A673 (cell line): ENCODE measurements at places on chromosomes 6 and 20.
A peak's percentile ranks its signal among the peaks of the same experiment; 100 is the strongest.

DNA sequence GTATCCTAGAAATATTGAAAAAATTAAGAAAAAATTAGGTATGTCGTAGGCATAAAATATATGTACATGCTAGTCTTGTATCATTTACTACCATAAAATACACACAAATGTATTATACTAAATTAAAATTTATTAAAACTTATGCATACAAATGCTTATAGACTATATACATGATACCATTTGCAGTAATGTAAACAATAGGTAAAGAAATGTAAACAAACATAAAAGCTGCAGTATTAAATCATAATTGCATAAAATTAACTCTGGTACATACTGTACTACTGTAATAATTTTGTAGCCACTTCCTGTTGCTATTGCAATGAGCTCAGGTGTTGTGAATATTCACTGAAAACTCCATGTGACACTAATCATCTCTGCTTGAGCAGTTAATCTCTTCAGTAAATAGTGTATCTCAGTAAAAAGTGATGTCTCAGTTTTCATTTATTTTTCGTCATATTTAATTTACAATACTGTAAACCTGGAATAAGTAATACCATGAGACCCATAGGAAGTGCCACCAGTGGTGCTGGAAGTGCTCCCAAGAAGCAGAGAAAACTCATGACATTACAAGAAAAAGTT, 29.3 kb downstream of the RALGAPB start:
- no peak overlapping the region for H3K27ac ChIP-seq
- no peak overlapping the region for H3K4me3 ChIP-seq
- no peak for DNase-seq
- H3K4me1 ChIP-seq, result no peaks in the 10 kb centered on the region
- H3K27me3 ChIP-seq, result no peaks in the 10 kb centered on the region

DNA sequence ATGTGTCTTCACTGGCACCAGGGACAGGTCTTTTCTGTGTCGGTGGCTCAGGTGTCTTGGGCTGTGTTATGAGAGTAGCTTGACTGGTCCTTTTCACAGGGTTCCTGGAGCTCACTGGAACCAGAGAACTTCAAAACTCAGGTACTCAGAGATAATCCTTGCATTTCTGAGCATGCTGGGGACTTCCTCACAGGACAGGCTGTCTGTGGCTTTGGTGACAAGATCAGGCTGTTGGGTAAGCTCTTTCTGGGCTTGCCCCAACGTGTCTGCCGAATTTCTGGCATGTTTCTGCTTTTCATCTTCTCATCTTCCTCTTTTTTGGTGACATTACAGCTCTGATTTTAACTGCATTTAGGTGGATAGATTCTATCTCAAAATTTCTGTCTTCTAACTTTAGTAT, 270.0 kb downstream of the CDH26 start:
- no peaks in the 10 kb centered on the region for H3K27me3 ChIP-seq
- no peaks in the 10 kb centered on the region for H3K36me3 ChIP-seq
- no peak for DNase-seq
- no peak overlapping the region for H3K4me3 ChIP-seq
- no peak overlapping the region for H3K27ac ChIP-seq

DNA sequence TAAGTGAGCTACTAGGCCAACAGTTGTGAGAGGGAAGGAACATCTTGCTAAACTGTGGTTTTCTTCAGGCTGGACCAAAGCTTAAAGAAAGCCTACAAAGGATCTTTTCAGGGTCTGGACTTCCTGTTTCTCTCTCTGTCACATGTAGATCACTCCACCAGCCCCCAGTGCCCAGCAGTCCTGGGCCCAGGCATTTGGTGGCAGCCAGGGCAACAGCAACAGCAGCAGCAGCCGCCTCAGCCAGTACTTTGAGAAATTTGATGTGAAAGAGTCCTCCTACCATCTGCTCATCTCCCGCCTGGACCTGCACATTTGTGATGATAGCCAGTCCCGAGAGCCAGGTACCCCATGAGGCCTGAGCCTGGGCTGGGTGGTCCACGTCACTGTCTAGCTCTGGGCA, 44.1 kb downstream of the BLTP3A start:
- DNase-seq, result no peak
- no peak overlapping the region for H3K27ac ChIP-seq
- no peak overlapping the region for H3K4me3 ChIP-seq

DNA sequence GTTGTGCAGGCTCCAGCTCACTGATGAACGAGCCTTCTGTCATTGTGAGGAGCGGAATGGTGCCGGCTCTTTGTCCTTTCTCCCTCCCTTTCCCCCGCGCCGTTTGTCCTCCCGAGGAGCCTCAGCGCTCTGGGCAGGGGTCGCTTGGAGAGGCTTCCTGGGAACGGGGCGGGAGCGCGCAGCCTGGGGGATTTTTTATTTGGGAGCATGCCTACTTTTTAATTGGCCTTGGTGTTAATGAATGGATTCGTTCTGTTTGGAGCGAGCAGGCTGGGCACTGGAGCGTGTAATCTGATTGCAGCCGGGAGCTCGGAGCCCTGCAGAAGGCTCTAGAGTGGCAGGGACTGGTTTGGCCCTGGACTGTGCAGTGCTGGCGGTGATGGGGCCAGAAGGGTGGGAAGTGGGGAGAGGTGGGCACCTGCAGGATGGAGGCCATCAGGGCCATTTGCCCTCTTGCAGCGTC, 118.8 kb downstream of the CDH4 start:
- no peaks in the 10 kb centered on the region for H3K36me3 ChIP-seq
- no peak for DNase-seq
- H3K4me3 ChIP-seq, result peak overlapping the region; percentile 16
- H3K27ac ChIP-seq, result no peak overlapping the region
- peaks cover 7% of the 10 kb centered on the region for H3K4me1 ChIP-seq

DNA sequence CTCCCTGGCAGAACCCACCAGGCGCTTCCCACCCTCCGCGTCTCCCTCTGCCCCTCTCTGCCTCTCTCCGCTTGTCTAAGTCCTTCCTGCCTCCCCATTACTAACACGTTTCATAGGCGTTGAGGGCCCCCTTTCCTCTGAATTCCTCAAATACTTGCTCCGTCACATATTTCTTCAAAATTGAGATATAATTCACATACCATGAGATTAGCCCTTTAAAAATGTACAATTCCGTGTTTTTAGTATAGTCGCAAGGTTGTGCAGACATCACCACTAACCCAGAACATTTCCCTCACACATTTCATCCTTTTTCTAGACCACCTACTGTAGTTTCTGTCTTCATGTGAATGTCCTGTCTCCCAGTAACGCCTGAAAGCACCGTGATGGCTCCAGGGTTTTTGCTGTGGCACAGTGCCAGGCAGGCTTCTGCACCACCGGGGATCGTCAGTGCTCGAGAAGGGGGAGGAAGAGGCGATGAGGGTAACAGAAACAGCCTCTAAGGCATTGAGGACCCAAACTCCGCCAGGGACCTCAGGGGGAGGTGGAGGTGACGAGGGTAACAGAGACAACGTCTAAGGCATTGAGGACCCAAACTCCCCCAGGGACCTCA, 141.9 kb upstream of the SNX9 start:
- H3K4me1 ChIP-seq, result no peaks in the 10 kb centered on the region
- no peaks in the 10 kb centered on the region for H3K36me3 ChIP-seq
- no peak overlapping the region for H3K27ac ChIP-seq
- no peak overlapping the region for H3K4me3 ChIP-seq
- H3K27me3 ChIP-seq, result no peaks in the 10 kb centered on the region
- no peak for DNase-seq

GRCh38 chr6:31285486-31285885, 13.6 kb upstream of the HLA-C start:
- no peaks in the 10 kb centered on the region for H3K36me3 ChIP-seq
- peaks cover 13% of the 10 kb centered on the region for H3K27me3 ChIP-seq
- H3K27ac ChIP-seq, result no peak overlapping the region
- no peaks in the 10 kb centered on the region for H3K4me1 ChIP-seq

DNA sequence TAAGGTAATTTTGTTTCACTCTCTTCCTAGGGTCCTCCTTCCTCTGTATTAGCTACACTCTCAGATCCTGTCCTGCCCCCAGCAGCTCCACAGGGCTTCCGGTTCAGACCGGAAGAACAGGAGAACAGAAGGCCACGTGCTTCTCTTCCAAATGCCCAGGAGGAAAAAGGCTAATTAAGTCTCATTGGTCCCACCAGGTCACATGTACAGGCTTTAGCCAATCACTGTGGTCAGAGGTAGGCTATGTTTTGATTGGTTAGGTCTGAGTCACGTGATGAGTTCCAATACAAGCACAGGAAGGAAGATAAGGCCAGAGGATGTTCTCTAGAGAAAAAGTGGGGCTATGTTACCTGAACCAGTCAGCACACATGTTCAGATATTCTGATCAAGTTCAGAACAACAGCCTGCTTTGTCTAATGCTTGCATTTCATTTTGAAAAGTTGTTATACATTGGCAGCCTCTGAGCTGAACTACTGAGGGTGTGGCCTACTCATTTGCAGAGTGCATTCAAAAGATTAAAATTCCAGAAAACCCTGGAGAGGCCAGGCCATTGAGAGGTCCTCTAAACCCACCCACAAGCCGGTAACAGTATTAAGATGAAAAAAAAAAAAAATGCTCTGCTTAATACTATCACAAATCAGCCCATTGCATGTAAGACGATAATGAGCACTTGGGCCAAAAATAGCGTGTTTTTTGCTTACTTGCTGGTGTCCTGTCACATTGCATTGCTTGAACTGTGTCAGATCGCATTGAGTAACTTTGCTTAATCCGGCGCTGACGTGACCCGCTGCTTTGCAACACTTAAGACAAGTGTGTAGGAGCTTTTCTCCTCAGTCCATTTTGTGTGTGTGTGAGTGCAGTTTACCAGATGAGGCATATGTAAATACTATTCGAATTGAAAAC, 170.3 kb downstream of the TSHZ2 start:
- H3K4me3 ChIP-seq, result no peak overlapping the region
- H3K27ac ChIP-seq, result peak overlapping the region; percentile 72
- H3K4me1 ChIP-seq, result peaks cover 41% of the 10 kb centered on the region
- H3K27me3 ChIP-seq, result no peaks in the 10 kb centered on the region
- H3K36me3 ChIP-seq, result no peaks in the 10 kb centered on the region

GRCh38 chr20:23366384-23366783, 4.4 kb downstream of the GZF1 start:
- peaks cover 37% of the 10 kb centered on the region for H3K36me3 ChIP-seq
- H3K4me3 ChIP-seq, result no peak overlapping the region
- H3K27me3 ChIP-seq, result no peaks in the 10 kb centered on the region
- peak overlapping the region; percentile 27 for H3K27ac ChIP-seq
- peaks cover 9% of the 10 kb centered on the region for H3K4me1 ChIP-seq

GRCh38 chr20:21714297-21715192, 9.1 kb downstream of the PAX1 start:
- H3K4me1 ChIP-seq, result no peaks in the 10 kb centered on the region
- no peak overlapping the region for H3K27ac ChIP-seq
- H3K27me3 ChIP-seq, result peaks cover 97% of the 10 kb centered on the region
- H3K36me3 ChIP-seq, result no peaks in the 10 kb centered on the region

- H3K4me1 ChIP-seq, result peaks cover 6% of the 10 kb centered on the region
- H3K4me3 ChIP-seq, result no peak overlapping the region
- H3K27ac ChIP-seq, result no peak overlapping the region
- H3K36me3 ChIP-seq, result no peaks in the 10 kb centered on the region
- no peak for DNase-seq
- H3K27me3 ChIP-seq, result no peaks in the 10 kb centered on the region
Observed at GRCh38 chr6:17390276-17390675, 3.1 kb upstream of the CAP2 start.

DNA sequence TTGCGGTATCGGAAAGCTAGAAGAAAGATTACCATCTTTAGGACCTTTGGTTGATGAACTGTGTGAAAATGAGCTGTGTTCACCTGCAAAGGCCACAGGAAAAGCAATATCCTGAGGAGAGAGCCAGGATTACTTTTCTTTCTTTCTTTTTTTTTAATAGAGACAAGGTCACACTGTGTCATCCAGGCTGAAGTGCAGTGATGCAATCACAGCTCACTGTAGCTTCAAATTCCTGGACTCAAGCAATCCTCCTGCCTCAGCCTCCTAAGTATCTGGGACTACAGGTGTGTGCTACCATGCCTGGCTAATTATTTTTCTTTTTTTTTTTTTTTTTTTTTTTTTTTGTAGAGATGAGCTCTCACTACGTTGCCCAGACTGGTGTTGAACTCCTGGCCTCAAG, 17.2 kb downstream of the FAM184A start:
- no peak overlapping the region for H3K4me3 ChIP-seq
- H3K36me3 ChIP-seq, result no peaks in the 10 kb centered on the region
- no peaks in the 10 kb centered on the region for H3K27me3 ChIP-seq
- no peaks in the 10 kb centered on the region for H3K4me1 ChIP-seq
- no peak for DNase-seq

- H3K4me1 ChIP-seq, result no peaks in the 10 kb centered on the region
- no peaks in the 10 kb centered on the region for H3K36me3 ChIP-seq
Observed at GRCh38 chr6:143157131-143157530, 96.4 kb downstream of the AIG1 start.

DNA sequence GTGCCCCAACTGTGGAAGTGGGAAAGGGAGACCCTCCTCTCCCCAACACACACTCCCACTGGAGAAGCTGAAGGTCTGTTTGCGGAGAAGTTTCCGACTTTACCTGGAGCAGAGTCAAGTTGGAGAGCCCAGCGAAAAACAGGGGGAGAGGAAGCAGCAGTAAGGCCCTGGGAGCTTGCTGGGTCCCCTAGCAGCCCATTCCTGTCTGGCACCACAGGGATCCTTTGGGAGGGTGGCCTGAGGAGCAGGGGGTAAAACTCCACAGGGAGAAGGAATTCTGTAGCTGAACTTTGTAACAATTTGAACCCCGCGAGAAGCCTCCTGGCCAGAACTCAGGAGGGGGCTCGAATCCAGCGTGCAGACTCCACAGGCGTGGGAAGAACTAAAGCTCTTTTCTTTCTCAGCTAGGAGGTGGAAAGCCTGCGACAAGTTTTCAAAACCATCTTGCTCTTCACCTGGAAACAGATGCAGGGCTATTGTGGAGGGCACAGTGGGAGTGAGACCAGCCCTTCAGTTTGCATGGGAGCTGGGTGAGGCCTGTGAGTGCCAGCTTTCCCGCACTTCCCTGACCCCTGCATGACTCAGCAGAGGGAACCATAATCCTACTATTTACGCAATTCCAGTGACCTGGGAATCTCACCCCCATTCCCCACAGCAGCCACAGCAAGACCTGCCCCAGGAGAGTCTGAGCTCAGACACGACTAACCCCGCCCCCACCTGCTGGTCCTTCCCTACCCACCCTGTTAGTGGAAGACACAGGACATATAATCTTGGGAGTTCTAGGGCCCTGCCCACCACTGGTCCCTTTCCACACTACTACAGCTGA, 25.8 kb downstream of the SERPINB9 start:
- peaks cover 11% of the 10 kb centered on the region for H3K4me1 ChIP-seq
- no peak for DNase-seq
- no peak overlapping the region for H3K4me3 ChIP-seq
- no peak overlapping the region for H3K27ac ChIP-seq
- no peaks in the 10 kb centered on the region for H3K27me3 ChIP-seq

DNA sequence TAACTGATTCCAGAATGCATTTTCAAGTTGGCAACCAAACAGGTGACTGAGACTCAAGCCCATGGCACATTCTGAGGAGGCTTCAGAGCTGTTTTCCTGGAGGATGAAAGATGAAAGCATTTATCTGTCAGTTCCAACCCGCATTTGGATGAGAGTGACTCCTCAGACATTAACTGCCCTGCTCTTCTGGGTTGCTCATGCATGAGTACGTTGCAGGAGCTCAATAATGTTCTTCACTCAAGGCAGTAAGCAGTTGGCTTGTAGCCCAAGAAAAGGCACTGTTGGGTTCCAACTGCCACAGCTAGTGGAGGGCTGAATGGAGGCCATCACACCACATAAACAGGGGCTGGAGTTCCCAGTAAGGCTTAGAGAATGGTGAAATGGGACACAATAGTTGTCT, 155.3 kb downstream of the FUT9 start:
- H3K4me3 ChIP-seq, result no peak overlapping the region
- H3K36me3 ChIP-seq, result no peaks in the 10 kb centered on the region
- H3K4me1 ChIP-seq, result peaks cover 3% of the 10 kb centered on the region
- no peak overlapping the region for H3K27ac ChIP-seq
- DNase-seq, result peak; percentile 5
